ENCODE measurements at places on chromosomes 4 and X.

DNA sequence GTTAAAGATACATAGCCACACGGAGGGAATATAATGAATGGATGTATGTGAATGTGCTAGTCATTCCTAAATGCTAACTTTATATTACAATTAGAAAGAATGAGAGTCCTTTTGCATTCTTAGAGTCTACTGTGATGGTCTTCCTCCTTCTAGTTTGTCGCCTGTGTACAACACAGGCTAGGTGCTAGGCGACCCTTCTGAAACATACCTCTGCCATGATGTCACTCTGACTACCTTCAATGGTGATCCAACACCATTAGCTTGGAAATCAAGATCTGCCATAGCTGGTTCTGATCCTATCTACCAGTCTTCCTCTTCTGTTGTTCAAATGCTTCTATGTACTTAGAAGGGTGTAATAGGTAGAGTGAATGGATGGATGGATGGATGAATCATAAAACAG is 151.2 kb downstream of the MGST2 start:
- DNase-seq = no peak

DNA sequence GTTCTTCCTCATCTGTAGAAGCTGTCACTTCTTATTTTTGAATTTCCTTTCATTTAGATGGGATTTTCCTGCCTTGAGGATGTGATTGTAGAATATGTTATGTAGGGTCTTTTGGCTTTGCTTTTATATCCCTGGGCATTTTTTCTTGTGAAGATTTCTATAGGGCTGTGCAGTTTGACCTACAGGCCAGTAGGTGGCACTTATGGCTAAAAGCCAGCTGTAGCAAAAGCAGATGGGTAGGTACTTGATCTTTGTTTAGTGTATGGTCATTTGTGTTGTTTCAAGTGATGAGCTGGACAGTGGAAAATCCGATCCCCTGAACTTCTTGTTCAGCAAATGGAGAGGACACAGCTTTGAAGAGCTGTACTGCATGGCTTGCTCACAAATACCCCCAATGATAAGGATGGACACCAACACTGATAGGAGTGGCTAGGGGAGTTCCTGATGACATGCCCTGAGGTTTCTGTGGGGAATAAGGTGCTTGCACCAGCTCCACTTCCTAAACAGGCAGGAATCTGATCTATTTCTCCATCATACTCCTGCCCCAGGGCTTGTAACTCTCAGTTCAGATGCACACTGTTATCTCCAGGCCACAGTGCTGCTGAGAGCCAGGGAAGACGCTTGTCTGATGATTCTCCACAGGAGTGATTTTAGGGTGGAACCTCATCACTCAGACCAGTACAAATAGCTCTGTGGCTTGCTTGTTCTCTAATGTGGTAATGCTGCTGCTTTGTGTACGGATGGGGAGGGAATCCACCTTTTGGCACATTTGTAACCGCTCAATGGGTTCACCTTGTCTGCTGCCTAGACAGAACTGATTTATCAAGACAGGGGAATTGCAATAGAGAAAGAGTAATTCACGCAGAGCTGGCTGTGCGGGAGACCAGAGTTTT is 417.1 kb upstream of the MAGEB16 start:
- peak; percentile 47 for DNase-seq

DNA sequence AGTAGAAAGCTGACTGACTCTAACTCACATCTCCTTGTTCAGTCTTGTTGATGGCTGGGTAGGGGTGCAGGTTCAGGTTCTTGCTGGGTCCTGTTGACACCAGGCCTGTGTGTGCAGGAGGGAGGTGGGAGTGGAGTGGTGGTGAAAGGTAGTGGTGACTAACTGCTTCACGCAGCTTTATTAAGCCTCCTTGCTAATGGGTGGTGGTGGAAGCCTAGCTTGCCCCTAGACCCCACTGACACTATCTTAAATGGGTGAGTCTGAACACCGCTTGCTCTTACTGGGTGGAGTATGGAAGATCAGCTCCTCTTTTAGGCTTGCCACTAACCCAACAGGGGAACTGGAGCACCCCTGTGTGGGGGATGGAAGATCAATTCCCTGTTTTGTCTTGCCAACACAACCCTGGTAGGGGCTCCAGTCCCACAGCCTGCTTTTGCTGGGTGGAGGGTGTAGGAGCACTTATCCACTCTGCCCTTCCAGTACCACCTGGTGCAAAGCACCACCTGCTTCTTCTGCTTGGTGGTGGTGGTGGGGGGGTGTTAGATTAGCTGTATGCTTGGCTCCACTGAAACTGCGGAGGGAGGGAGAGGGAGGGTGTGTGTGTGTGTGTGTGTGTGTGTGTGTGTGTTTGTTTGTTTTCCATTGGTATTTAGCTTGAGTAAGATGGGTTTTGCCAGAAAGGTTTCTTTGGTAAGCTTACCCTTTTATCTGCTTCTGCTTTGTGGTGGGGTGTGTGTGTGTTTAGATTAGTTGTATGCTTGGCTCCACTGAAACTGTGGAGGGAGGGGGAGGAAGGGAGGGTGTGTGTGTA is 25.6 kb downstream of the KDM6A start:
- DNase-seq = peak; percentile 40

DNA sequence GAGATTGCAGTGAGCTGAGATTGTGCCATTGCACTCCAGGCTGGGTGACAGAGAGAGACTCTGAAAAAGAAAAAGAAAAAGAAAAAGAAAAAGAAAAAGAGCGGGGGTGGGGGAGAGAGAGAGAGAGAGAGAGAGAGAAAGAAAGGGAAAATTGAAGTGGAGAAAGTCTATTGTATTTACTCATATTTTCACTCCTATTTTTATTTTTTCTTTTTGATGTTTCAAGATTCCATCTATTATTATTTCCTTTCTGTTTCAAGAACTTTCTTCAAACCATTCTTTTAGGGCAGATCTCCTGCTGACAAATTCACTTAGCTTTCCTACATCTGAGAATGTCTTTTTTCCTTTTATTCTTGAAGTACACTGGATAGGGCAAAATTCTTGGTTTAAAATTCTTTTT is 57.5 kb upstream of the HDAC8 start:
- DNase-seq = no peak

DNA sequence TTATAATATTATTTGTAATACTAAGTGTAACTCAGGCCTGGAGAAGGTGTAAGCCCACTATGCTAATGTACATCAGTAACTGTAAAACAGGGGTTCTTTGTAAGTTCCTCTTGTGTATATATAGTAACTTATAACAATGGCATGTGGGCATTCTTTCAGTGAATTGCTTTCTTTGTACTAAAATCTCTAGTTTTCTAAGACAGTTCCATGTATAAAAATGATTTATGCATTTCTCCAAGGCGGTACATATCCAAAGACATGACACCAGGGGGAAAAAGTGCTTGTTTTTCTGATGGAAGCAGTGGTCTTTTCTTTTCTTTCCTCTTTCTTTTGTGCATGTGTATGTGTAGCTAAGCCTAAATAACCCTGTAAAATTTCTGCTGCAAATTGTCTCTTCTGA is 702.4 kb upstream of the GRID2 start:
- DNase-seq = no peak

- DNase-seq = peak; percentile 21
Measured at GRCh38 chrX:31819455-31819854, 747.6 kb upstream of the FTHL17 start.

GRCh38 chrX:106247162-106247561 is 79.1 kb downstream of the PWWP3B start:
- DNase-seq = peak; percentile 25

GRCh38 chrX:70052895-70053615 is 3.3 kb upstream of the AWAT2 start:
- DNase-seq = no peak

DNA sequence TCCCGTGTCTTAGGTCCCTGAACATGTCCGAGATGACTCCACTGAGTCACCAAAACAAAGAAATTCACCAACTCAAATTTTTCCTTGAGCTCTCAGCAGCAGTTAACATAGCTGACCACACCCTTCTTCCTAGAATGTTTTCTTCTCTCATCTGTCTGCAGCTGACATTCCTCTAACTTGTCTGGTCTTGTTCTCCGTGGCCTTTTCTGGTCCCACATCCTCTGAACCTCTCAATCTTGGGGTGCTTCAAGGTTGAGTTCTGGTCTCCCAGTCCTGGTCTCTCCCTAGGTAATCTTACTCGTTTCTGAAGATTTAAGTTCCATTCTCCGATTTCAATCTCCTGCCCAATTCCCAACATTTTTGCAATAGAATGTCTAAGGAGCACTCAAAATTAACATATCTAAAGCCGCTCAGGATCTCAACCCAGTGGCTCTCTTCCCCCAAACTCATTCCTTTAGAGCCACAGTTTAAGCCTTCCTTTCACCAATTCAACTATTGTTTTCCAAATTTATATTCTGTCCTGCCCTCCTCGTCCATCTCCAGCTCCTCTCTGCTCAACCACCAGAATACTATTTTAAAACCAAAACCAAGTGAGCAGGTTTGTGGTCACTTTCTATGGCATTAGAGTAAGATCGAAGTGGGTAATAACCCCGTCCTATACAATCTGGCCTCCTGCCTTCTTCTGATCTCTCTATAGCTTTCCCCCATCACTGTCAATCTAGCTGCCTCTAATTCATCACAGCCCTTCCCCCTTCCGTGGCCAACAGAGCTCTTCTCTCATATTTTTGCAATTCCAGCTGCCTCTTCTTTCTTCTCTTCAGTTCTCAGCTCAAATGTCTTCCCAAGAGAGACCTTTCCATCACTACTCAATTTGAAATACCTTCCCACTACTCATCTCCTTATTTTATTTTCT is 1.2 kb downstream of the TRIML2 start:
- no peak for DNase-seq

DNA sequence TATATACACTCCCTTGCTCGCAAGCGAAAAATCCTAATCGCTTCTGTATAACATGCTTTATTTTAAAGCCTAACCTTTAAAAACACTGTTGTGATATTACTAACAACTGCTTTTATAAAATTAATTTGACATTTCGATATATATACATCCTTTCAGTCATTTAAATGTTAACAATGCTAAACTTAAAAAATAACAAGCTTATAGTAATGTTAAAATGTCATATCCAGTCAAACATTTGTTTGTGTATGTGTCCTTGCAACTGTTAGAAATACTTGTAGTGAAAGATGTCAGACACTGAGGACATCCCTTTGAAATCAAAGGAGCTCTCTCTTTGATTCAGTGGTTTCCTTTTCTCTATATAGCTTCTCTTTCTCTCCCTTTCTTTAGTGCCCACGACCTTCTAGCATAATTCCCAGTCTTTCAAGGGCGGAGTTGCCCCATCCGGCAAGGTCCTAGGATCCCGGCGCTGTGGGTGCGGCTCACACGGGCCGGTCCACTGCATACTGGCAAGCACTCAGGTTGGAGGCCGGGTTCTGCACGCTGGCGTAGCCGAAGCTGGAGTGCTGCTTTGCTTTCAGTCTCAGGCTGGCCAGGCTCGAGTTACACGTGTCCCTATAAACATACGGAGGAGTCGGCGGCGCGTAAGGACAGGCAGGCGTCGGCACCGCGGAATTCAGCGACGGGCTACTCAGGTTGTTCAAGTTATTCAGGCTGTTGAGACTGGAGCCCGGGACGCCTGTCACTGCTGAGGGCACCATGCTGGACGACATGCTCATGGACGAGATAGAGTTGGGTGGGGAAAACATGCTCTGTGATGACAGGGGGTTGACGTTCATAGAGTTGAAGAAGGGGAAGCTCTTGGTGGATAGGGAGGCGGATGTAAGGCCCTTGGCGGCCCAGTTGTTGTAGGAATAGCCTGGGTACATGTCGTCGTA is 5.0 kb downstream of the PITX2 start:
- DNase-seq = peak; percentile 73

- no peak for DNase-seq
Measured at GRCh38 chr4:95017305-95018064, 259.7 kb downstream of the BMPR1B start.

DNA sequence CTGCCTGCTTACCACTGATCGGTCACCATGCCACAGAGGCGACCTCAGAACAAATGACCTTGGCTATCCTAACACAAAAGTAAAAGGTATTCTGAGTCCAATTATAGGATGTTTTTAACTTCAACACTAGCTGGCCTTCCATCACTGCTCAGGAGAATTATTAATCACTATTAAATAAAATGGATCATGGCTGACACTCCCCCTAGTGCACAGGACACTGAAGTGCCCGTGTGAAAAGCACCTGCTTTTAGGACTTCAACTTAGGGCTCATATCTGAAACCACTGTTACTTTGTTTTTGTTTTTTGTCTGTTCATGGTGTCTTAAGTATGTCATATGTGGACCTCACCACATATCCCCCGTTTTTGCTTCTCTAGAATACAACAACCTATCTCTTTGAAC is 33.9 kb downstream of the STX18 start:
- DNase-seq = no peak

DNA sequence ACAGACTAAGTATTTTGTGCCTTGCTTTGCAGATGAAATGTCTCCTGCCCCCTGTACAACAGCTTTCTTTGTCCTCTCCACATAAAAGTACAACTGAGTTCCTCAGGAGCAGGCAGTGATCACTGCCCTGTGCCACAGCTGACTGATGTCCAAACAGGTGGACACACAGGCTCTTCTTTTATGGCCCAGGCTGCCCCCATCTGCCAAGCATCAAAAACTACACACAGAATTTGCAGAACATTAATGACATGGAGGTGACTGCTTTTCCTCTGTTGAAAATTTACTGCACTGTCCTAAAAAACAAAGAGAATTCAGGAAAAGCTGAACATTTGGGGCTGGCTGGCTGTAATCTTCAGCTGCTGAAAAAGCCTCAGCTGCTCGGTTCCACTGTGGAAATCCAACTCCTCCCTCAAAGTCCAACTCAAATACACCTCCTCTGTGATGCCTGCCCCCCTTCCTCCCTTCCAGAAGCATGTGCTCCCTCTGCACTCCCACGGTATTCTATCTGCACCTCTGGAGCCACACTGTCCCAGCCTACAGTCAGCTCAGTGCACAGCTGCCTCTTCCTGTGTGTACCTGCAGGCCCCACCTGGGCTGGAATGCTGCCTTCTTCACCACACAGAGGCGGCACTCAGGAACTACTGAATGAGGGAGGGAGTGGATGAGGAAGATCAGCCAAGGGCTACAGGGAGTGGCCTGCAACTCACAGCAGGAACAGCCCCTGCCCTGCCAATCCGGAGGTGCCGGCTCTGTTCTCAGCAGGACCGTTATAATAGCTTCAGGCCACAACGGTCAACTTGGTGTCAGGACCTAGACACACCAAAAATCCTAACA is 10.3 kb downstream of the AFAP1 start:
- DNase-seq = no peak

GRCh38 chr4:122854447-122855352 is 28.1 kb downstream of the FGF2 start:
- peak; percentile 37 for DNase-seq

- no peak for DNase-seq
Measured at GRCh38 chr4:59179372-59179771, 2020.8 kb upstream of the ADGRL3 start.

GRCh38 chr4:36677112-36677511 is 395.7 kb downstream of the DTHD1 start:
- no peak for DNase-seq

DNA sequence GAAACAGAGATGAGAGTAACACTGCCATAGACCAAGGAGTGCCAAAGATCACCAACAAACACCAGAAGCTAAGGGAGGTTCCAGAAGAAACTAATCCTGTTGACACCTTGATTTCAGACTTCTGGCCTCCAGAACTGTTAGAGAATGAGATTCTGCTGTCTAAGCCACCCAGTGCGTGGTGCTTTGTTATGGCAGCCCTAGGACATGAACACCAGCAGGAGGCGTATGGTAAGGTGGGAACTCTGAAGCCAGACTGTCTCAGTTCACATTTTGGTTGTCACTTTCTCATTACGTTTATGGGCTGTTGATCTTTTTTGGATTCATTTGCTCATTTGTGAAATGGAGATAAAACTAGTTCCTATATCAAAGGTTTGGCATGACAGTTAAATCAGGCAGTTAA is 142.9 kb downstream of the DCHS2 start:
- no peak for DNase-seq

GRCh38 chr4:164989471-164989870 is 12.0 kb upstream of the TRIM61 start:
- DNase-seq = no peak
